ENCODE measurements at places on chromosomes 7 and 10.

DNA sequence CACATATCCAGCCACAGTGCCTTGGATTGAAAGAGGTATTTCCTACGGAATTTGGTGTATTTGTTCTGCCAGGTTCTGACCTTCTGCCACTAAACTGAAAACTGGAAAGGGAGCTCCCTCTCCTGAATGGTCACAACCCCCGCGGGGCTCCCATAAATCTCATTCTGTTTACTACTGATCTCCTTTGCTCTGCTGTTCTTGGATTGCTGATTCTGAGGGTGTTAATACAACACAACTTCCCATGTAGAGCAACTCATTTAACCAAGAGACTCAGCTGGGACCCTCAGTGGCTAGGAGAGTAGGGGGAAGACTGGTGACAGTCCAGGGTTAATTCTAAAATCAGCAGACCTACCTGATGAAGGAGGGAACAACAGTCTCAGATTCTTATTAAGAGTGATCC lies 662.9 kb downstream of the INHBA start:
- no peak for DNase-seq

- DNase-seq: no peak
Measured at GRCh38 chr7:95974108-95974507, 201.8 kb downstream of the DYNC1I1 start.

DNA sequence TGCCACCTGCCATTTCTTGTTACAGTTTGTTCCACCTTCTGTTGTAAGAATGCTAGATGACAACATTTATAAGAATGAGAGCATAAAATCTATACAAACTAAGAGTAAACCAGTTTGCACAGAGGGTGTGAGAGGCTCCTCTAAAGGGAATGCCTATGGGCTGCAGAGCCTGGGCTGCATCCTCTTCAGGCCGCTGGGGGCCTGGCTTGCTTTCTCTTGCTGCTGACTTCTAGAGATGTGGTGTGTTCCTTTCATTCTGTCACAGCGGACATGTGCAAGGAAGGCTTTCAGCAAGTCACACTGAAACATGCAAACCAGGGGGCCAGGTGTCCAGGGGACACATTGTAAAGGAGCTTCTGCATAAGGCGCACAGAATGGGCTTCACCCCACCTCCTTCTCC lies 7.1 kb upstream of the ATP6V1F start:
- DNase-seq: no peak

DNA sequence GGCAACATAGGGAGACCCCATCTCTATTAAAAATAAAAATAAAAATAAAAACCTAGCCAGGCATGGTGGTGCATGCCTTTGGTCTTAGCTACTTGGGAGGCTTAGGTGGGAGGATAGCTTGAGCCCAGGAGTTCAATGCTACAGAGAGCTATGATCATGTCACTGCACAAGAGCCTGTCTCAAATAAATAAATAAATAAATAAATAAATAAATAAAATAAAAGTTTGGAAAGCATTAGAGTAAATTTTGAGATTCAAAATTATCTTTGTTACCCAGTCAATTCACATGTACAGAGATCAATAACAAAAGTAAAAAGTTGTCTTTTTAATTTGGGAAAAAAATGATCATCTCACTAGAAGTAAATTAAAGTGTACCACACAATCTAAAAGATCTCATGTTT lies 255.8 kb upstream of the MYO3A start:
- no peak for DNase-seq

DNA sequence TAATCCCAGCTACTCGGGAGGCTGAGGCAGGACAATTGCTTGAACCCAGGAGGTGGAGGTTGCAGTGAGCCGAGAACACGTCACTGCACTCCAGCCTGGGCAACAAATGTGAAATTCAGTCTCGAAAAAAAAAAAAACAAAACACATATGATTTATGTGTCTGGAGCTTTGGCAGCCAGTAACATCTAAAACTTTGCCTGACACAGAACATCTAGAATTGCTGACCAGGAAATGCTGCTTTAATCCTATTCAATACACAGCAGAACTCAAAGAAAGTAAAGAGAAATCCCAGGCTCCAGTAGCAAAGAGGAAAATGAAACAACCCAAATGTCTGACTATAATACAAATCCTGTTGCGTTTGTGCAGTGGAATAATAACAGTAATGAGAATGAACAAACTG lies 4.5 kb upstream of the CCDC6 start:
- no peak for DNase-seq

DNA sequence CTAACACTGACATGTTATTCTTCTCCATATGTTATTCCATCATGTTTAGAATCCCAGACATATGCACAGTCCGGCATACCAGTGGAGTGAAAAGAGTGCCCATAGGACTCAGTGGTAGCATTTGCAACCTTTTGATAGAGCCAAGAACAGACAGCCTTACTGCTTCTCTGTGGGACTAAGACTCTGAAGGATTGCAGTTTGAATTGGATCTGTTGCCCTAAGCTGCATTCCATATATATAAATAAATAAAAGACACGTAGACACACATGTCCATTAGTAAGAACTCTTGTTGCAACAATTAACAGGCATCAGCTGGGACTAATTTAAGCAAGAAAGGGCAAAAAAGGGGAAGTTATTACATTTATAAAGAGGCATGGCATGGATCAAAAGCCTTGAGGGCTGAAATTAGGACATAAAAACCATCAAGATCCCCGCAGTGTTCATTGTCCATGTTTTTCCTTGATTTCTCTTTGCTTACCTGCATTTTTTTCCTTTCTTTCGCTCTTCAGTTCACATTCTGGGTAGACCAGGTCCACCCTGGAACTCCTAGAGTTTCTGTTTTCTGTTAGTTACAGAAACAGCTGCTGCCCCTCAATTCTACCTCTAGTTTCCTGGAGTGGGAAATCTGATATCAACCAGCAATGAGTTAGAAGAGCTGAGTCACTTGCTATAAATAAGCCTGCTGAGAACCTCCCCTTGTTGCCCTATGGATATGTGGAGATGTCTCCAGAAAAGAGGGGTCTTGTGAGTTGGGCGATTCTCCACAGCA lies 132.4 kb downstream of the SORCS1 start:
- DNase-seq: no peak

GRCh38 chr10:58903071-58903470 lies 273.4 kb upstream of the PHYHIPL start:
- DNase-seq: no peak

DNA sequence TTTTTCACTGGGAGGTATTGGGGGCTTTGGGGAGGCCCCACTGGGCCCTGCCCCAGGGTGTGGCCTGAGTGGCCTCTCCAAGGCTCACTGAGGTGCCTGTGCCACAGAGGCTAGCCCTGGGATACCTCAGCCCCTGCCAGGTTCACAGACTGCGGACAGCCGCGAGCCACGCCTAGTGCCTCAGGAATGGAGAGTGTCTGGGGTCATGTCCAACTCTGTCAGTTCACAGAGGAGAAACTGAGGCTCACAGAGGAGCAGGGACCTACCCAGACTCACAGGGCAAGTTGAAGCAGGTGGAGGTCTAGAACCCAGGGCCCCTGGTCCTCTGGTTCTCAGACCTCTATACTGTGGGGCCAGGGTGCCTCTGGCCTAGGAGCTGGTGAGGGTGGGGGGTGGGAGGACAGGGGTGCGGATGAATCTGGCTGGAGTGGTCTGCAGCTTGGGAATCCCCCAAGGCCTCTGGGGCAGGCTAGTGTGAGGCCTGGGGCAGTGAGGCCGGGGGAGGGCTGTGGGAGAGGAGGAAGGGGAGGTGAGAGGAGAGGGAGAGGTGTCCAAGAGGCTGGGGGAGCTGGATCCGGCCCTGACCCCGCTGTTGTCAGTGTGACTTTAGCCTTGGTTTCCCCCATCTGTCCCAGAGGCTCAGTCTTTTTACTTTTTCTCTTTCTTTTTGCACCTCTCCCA lies 20.0 kb downstream of the NEURL1 start:
- no peak for DNase-seq

DNA sequence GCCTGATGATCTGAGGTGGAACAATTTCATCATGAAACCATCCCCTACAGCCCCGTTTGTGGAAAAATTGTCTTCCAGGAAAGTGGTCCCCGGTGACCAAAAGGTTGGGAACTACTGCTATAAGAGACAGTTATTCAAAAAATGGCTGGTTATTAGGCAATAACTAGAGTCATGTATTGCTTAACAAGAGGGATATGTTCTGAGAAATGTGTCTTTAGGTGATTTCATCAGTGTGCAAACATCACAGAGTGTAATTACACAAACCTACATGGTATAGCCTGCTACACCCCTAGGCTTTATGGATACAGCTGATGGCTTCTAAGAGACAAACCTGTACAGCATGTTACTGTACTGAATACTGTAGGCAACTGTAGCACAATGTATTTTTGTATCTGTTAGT lies 71.3 kb upstream of the CSTF2T start:
- no peak for DNase-seq

DNA sequence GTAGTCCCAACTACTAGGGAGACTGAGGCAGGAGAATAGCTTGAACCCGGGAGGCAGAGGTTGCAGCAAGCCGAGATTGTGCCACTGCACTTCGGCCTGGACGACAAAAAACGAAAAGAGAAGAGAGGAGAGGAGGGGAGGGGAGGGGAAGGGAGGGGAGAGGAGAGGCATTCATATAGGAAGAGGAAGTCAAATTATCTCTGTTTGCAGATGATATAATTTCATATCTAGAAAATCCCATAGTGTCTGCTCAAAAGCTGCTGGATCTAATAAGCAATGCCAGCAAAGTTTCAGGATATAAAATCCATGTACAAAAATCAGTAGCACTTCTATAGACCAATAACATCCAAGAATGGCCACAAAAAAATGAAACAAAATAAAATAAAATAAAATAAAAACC lies 120.3 kb downstream of the LMBR1 start:
- no peak for DNase-seq

DNA sequence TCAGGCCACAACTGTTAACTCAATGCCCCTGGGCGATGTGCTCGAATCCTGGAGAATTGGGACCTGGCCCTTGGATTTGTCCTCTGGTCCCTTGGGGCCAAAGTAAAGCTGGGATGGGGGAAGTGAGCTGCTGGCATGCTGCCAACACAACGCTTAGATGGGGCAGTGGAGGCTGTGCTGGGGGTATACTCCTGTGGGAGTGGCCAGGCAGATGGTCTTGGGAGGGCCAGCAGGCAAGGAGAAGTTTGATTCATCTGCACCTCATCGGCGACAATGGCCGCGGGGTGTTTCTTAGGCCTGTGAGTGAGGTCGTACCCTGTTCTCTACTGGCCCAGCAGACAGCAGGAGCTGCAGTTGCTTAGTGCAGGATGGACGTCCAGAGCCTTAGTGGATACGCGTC lies 139.0 kb upstream of the MTPN start:
- DNase-seq: no peak

DNA sequence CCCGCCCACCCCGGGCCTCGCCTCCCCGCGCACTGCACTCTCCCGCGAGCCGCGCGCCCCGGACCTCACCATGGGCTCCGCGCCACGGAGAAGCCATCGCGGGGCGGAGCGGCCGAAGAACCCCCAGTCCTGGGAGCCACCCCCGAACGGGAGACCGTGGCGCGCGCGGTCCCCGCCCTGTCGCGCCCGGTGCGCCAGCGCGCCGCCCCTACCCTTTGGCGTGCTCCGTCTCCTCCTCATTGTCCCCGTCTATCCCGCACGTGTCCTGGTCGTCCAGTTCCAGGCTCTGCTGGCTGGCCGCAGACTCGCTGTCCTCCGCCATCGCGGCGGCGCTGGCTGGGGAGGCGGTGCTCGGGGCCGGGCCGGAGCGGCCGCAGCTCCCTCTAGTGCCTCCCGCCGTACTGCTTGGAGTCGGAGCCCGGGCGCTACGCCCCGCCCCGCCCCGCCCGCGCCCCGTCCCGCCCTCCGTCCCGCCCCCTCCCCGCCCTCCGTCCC lies at the start of gene NMT2:
Gene NMT2, minus strand, starts transcription at position 403 of the 495 bp plus-strand sequence. Its CDS starts 81 bp downstream, at position 322.
- no peak for DNase-seq

GRCh38 chr7:14483663-14484062 lies 418.9 kb downstream of the DGKB start:
- DNase-seq: no peak

DNA sequence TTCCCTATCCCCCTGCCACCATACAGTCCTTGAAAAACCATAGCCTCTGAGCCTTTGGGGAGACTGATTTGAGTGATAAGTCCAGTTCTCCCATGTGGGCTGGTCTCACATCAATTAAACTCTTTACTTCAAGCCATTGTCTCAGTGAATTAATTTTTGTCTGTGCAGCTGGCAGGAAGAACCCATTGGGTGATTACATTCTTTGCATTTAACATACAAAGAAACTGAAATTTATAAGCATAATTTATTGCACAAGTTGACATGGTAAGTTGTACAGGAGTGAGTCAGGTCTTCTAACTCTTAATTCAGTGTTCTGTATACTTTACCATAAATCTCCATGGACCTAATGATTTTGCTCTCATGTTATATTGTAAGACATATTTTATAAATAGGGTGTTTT lies 1613.0 kb upstream of the LRRTM3 start:
- no peak for DNase-seq

- no peak for DNase-seq
Measured at GRCh38 chr10:104099941-104100340, 14.3 kb upstream of the COL17A1 start.

DNA sequence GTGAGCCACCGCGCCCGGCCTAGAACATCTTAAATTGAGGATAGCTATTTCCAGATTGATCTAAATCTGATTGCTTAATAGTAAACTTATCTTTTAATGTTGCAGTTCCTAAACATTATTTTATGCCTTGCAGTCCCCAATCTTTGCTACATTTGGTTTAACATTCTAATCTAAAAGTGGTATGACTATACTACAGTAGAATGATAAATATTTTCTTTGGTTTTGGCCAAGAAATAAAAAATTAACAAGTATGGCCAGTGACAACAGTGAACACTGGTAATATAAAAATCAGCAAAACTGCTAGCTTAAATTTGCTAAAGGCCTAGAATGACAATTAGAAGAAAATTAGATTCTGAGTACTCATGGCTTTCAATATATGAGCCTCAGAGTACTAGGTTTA lies 73.5 kb downstream of the CDK6 start:
- DNase-seq: no peak

DNA sequence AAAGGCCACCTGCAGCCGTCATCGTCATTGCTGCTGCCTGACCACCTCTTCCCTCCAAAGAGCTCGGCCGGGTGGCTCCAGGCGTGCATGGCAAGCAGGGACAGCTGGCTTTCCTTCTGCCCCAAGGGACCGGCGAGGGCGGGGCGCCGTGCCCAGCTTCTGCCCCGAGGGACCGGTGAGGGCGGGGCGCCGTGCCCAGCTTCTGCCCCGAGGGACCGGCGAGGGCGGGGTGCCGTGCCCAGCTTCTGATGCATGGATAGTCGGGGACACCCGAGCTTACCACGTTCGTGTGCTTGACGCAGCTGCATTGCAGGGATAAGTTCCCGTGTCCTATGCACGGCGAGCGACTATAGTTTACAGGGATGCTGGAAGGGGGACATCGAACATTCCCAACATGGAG lies 27.0 kb downstream of the CFAP46 start:
- DNase-seq: no peak

DNA sequence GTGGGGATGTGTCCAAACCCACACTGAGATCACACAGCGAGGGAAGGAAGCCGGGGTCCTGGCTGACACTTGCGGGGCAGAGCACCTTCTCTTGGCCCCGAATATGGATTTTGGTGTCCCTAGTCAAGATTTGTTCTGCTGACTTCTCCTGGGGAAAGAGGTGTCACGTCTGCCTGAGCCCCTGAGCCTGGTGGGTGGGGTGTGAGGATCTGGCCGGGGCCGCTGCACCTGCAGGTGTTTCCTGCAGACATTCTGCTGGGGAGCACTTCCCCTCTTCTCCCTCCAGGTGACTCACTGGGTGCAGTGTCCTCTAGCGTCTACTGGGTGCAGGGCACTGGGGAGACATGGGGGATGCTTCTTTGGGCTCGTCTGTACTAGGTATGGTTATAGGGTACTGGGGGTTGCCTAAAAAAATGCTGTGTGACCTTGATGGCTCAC lies 99.2 kb downstream of the GRK5 start:
- DNase-seq: peak; percentile 51

GRCh38 chr10:23404461-23404980 lies 34.4 kb upstream of the OTUD1 start:
- DNase-seq: no peak

- DNase-seq: no peak
Measured at GRCh38 chr7:98133181-98133580, 26.5 kb downstream of the LMTK2 start.
